ENCODE measurements at places on chromosomes 5 and 9. TPM values are rescaled to one million over a fixed set of nuclear protein-coding genes. Genes with fewer than 3 reads are reported as not detected.

DNA sequence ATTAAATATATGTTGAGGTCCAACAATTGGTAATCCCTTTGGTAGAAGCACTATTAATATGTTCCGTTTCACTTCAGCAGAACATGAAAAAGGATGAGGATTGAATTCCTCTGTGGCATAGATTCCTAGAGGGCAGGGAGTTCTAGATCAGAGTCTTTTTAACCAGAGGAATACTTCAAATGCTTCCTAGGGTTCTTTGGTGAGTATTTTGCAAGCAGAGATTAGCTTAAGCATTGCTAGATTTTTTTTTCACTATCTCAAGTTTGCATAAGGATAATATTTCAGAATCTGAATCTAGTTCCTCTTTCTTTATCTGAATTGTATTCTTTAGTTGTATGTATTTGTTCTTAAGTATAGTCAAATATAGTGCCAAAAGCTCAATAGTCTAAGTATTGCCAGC, 116.6 kb upstream of the ADAMTSL1 start:
- no peaks in the 10 kb centered on the region for H3K4me1 ChIP-seq
- no peak overlapping the region for H3K4me3 ChIP-seq
- no peak for DNase-seq
- no peak overlapping the region for H3K27ac ChIP-seq
- no peaks in the 10 kb centered on the region for H3K36me3 ChIP-seq

DNA sequence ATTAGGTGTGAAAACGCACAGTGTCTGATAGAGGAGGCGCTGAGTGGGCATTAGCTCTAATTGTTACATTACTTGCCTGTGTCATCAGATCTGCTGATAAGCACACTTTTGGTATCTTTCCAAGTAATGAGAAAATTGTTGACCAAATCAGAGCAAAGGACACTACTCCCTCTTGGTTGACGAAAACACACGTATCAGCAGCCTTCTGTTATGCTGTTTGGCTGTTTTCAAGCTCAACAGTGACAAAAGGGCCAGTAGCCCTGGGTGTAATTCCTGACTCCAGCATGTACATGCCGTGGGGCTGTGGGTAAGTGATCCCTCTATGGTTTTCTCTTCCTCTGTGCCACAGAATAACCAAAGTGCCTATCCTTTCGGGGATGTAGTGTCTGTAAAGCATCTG, 151.4 kb downstream of the AUH start:
- H3K27ac ChIP-seq: no peak overlapping the region
- peaks cover 6% of the 10 kb centered on the region for H3K36me3 ChIP-seq
- DNase-seq: no peak

GRCh38 chr5:53969176-53969730, 341.1 kb downstream of the ARL15 start:
- DNase-seq: no peak
- H3K4me3 ChIP-seq: no peak overlapping the region
- H3K27me3 ChIP-seq: no peaks in the 10 kb centered on the region

SGCD gene
- total RNA-seq: 30.6 TPM

LCN10 gene
- not detected for total RNA-seq

DNA sequence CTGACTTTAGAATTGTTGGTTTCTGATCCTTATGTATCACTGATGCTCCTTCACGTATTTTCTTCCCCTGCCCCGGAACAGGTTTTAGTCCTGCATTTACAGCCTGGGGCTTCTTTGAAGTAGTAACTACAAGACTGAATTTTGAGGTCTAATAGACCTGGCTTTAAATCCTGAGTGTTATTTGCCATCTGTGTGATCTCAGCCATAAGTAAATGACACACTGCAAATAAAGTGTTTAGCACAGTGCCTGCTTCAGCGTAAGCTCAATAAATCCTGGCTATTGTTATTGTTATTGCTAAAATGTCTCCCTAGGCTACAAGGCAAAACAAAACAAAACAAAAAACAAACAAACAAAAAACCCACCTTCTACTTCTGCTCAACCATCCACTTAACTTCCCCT, 15.6 kb upstream of the LHX6 start:
- no peak overlapping the region for H3K27ac ChIP-seq
- peaks cover 16% of the 10 kb centered on the region for H3K36me3 ChIP-seq
- H3K4me3 ChIP-seq: no peak overlapping the region
- no peak for DNase-seq

- no peaks in the 10 kb centered on the region for H3K36me3 ChIP-seq
- peaks cover 4% of the 10 kb centered on the region for H3K4me1 ChIP-seq
- no peak for DNase-seq
- H3K27ac ChIP-seq: no peak overlapping the region
- no peaks in the 10 kb centered on the region for H3K27me3 ChIP-seq
- H3K4me3 ChIP-seq: no peak overlapping the region
Measured at GRCh38 chr9:99385215-99385614, 163.1 kb downstream of the SEC61B start.

- no peak for DNase-seq
- no peaks in the 10 kb centered on the region for H3K4me1 ChIP-seq
- no peaks in the 10 kb centered on the region for H3K27me3 ChIP-seq
- H3K36me3 ChIP-seq: no peaks in the 10 kb centered on the region
Measured at GRCh38 chr5:130884023-130884422, 281.0 kb downstream of the HINT1 start.
